Stimulated activated CD8-positive, alpha-beta memory T cell treated with anti-CD3 and anti-CD28 coated beads, Interleukin-15, amount 100 ng/mL, for 4 hours (primary cell): ENCODE measurements at places on chromosomes 7 and 10.

GRCh38 chr10:110407301-110408170, 90.2 kb upstream of the DUSP5 start:
- no peak for DNase-seq

- no peak for DNase-seq
Measured at GRCh38 chr10:52949899-52950298, 177.3 kb upstream of the MBL2 start.

- DNase-seq = no peak
Measured at GRCh38 chr10:72098301-72098835, 10.0 kb upstream of the SPOCK2 start.

DNA sequence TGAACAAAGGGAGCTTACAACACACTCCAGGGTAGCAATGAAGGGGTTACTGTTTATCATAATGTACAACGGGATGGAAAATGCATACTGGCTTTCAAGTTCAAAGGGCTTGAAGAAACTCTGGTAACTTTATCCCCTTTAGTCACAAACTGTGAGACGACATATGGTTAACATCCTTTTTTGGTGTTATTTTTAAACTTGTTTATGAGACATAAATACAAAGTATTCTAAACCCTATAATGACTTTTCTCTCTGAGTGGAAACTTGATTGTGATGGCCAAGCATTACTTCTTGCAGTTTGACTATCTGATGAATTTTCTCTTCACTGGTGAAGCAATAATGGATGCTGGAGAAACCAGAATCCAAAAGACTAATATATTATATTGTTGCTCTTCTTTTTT, 62.0 kb upstream of the SEMA3A start:
- no peak for DNase-seq

DNA sequence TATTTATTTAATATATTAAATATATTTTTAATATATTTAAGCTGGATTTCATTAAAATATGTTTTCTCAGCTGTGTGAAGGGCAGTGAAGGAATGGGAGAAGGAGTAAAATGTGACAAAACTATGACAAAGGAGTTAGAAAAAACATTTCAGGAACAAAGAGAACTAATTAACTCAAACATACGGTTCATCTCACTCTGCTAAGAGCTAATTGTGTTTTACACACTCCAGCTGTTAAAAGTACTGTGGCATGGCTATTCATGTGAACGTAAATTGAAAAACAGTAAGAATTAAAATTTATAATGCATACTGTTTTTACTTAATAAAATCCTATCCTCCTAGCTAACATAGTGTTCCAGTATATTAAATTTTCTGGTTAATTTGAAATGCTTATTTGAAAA, 262.5 kb upstream of the GNAI1 start:
- DNase-seq = no peak

GRCh38 chr10:98610301-98610700, 163.6 kb upstream of the HPS1 start:
- no peak for DNase-seq

GRCh38 chr7:103929901-103930311, 59.6 kb downstream of the RELN start:
- DNase-seq = no peak

- no peak for DNase-seq
Measured at GRCh38 chr7:156456503-156457115, 184.0 kb upstream of the RNF32 start.

GRCh38 chr7:130874071-130874915, 140.3 kb upstream of the KLF14 start:
- DNase-seq = no peak

DNA sequence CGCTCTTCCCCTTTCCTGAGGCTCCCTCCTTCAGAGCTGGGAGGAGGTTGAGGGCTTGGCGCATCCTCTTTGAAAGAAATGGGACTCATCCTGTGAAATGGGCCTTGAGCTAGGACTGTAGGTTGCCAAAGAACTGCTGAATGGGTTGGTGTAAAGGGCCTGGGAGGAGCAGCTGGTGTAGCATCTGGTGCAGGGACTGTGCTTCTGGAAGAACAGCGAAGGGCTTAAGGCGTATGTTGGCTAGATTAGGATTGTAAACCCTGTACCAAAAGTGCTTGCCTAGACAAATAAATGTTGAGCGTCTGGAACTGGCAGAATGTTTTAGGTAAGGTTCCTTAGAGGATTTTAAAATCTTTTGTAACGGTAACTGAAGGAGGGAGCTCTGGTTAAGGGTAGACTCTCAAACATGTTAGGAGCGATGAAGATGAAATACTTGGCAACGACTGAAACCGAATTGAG, 563 bp downstream of the STAM start:
- no peak for DNase-seq

DNA sequence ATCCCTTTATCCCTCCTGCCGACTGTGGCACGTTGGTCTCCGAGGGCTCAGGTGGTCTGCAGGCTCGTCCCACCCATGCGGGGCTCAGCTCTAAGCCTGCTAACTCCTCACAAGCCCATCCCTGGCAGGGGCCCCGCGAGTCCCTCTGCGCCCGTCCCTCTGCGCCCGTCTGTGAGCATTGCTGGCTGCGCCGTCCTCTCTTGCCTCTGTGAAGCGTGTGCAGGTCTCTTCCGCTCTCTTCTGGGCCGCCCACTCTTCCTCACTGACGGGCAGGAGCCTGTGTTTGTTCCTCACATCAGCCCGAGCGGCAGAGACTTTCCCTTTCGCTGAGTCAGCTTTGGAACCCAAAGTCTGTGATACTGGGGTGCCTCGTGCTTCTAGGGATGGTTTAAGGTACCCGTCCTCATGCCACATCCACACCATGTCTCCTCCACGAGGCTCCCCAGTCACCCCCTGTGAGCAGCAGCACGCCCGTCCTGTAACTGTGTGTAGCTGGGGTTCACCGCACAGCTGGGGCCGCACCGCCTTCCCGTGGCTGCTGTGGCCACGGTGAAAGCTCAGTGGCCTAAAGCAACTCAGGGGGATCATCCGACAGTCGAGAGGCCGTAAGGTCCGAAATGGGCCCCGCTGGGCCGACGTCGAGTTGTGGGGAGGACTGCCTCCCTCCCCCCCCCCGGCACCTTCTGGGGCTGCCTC, 35.5 kb downstream of the ADGRA1 start:
- no peak for DNase-seq

- no peak for DNase-seq
Measured at GRCh38 chr7:2037808-2038522, 194.8 kb downstream of the MAD1L1 start.

- DNase-seq = no peak
Measured at GRCh38 chr10:69451784-69452251, 553 bp downstream of the TSPAN15 start.

DNA sequence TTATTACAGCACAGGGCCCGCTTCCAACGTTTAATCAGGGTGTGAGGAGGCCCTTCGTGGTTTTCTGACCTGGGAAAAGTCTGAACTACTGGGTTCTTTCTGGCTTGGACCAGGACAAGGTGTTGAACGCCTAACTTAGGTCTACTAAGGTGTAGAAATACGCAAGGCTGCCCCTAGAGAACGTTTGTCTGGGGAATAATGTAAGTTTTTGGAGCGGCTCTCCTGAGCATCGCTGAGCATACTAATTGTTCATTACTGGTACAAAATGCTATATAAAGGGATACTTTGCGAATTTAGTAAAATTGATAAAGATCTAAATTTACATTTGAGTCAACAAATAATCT, 32.4 kb upstream of the TOMM7 start:
- DNase-seq = no peak

DNA sequence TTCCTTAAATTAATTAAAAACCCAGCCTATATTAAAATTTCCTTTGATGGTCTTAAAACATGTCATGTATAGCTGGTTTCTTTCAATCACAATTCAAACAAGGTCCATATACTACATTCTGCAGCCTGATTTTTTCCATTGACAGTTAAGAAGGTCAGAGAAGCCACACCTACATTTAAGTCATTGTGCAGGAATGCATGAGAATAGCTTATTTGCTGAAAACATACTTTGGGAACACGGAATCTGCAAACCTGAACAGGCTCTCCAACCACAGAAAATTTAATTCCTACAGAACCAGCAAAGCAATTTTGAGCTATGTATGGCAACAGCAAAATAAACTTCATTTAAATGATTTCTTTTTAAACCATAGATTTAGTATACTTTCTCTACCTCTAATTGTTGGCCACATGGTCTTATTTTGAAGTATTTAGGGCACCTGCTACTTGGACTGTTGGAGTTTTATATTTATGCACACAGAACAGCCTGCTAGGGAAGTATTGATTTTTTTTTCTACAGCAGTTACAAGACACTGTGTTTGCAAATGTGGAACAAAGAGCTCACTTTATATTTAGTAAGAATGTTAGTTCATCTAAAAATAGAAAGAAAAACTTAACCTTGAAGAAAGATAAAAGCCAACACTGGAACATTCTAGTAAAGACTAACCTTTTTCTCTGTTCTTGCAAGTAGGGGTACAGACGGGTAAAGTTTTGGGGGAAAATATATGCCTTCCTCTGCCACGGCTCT, 240.9 kb upstream of the IMMP2L start:
- no peak for DNase-seq
